ENCODE measurements at places on chromosomes 11 and 22.

- DNase-seq, result no peak
Observed at GRCh38 chr11:63560506-63561180, 2.5 kb downstream of the PLAAT2 start.

GRCh38 chr11:61278001-61278470 lies 17.1 kb downstream of the VWCE start:
- no peak for DNase-seq

DNA sequence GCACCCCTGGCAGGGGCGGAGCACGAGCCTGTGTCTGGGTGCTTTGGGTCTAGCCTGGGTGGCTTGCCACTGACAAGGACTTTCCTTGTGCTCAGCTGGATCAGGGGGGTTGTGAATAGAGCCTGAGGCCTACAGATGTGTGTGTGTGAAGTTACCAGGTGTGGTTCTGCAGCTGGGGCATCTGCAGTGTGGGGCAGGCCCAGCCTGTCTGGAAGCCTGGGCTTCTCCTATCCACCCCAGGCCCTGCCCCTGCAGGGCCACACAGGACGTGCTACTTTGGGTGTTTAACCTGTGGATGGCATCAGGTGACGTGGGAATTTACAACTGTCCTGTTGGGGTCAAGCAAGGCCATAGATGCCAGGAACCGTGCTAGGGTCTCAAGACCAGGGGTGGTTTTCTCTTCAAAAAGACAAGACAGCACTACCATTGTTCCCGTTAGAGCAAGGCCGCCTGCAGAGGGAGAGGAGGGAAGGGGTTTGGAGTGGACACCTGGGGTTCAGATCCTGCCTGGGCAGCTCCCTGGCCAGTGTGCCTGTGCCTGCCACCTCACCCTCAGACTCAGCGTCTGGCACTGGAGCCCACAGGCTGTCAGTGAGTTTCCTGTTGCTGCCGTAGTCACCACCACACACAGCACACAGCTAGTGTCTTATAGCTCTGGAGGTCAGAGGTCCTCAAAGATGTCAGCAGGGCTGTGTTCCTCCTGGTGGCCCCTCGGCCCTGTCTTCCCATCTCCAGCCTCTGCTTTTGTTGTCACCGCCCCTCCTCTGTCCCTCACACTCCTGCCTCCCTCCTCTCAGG lies 31.6 kb downstream of the CTTN start:
- no peak for DNase-seq

DNA sequence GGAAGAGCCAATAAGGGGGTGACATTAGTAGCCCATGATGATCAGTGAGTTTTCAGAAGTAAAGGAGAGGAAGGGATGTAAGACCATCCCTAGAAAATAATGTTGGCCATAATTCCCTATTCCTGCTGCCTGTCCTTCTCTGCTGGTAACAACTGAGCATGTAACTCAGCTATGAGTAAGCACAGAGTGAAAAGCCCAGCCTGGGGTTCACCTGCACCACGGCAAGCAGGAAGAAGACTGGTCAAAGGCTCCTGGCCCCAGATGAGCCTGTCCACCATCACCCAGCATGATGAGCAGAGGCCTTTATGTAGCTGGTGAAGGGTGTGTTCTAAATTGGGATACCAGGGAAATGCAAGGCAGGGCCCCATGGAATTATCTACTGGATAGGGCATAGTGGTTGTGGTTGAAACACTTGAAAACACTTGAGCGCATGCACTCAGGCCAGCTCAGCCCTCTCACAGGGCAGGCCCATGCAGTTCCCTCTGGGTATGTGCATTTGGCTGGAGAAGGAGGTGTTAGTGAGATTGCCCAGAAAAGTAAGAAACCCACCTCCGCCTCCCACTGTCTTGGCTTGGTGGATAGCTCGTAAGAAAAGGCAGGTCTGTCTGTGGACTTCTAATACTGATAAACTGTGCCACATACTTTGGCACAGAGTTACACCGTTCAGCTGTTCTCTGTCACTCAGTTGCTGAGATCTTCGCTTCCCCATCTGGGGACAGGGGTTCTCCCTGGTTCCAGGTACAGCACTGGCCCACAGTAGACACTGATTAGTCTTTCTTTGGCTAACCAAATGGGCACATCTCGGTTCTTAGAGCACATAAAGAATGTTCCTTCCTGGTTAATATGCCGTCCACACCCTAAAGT lies 86.8 kb downstream of the AMOTL1 start:
- no peak for DNase-seq

GRCh38 chr11:5931061-5931460 lies 11.0 kb upstream of the OR56A3 start:
- DNase-seq, result no peak

DNA sequence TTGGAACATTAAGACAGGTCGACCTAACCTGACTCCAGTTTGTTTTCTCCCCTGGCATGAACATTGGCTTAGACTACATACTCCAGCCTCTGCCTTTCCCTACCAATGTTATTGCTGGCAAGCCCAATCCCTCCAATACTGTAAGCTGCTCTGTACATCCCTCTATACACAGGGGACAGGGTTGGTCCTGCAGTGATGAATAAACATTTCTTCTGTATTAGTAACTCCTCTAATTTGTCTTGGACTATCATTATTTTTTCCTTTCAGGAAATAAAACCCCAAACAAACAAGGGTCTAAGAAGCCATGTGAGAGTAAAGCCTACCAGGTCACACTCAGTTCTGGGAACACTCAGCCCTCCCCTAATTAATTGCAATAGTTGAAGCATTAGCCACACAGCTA lies 35.1 kb upstream of the FJX1 start:
- no peak for DNase-seq

- no peak for DNase-seq
Observed at GRCh38 chr22:21690401-21690801, 24.6 kb downstream of the PPIL2 start.

GRCh38 chr11:2530855-2531200 lies 86.0 kb downstream of the KCNQ1 start:
- no peak for DNase-seq

DNA sequence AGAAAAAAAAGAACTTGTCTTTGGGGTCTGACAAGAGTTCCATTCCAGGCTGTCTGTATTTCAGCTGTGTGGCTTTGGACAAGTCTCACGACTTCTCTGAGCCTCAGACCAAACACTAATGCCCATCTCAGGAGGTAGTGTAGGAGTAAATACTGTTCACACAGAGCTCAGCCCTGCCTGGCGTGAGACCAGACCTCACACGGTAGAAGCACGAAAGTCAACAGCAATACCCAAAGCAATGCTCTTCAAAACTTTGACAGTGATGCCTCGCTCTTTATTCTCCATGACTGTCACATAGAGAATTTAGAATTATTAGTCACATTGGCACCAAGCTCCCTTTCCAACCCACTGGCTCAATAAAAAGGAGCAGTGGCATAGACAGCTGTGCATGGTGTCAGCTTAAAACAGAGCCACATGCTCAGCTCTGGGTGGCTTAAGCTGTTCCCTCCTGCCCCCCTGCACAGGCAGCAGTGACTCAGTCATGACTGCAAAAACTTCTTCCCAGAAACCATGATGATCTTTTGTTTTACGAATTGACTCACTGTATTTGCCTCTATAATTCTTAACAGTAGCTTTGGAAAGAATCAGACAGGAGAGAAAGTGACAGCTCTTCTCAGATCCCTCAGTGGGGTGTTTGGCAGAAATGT lies 74.0 kb upstream of the PHF21B start:
- peak; percentile 76 for DNase-seq

GRCh38 chr22:44093791-44094190 lies 69.7 kb downstream of the PARVB start:
- no peak for DNase-seq

GRCh38 chr22:28241656-28242290 lies 322.7 kb upstream of the PITPNB start:
- no peak for DNase-seq

DNA sequence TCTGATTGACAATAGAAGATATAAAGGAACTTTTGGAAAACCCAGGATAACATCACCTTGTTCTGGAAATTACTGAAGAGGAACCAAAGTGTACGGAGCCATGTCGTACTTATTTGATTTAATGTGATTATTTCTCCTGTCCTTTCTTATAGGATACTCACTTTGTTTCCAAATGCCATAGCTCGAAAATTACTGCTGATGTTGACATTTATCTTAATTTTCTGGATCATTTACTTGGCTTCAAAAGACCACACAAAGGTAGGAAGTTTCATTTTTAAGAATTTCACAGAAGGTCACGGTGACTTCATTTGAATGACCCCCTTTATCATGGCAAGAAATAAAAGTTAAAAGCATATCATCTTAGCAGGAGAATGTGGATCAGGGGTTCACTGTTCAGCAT lies 1.2 kb downstream of the NXPE2 start:
- no peak for DNase-seq

GRCh38 chr22:49197986-49198704 lies 629.5 kb downstream of the BRD1 start:
- DNase-seq, result no peak

DNA sequence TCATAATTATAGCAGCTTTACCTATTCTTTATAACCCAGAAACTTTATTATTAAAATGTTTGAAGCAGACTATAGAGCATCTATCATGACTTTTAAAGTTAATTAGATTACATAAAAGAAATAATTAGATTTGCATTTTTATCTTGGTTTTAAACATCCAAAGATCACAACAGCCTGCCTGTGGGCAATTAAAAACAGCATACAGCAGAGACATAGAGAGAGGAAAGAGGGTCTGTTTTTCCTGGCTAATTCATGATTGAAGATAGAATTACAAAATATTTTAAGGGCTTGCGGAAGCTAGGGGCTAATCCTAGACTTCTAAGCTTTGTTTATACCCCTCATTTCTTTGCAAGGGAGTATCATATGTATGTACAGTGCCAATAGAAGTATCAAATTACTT lies 178.1 kb downstream of the SOX6 start:
- DNase-seq, result peak; percentile 42

DNA sequence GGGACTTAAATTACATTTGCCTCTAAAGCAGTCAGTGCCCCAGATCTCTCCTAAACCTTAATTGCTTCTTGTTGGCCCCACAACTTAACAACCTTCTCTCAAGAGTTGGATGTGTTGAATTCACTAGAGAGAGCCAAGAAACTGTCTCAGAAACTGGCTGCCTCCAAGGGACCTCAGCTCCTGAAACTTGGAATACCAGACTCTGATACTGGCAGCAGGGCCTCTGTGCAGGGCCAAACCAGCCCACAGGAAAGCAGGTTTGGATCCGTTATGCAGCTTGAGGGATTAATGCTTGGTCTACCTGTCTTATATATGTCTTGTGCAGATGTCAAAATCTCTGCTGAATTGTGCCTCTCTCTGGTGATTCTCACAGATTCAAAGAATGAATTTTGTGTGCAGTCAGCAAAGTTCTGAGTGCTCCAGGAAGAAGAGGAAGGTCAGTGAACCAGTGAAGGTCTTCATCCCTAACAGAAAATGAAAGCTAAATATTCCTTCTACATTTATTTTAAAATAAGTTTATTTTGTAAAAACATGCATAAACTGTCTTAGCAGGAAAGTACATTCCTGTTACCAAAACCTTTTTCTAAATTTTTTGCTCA lies 70.8 kb downstream of the LIF start:
- no peak for DNase-seq

DNA sequence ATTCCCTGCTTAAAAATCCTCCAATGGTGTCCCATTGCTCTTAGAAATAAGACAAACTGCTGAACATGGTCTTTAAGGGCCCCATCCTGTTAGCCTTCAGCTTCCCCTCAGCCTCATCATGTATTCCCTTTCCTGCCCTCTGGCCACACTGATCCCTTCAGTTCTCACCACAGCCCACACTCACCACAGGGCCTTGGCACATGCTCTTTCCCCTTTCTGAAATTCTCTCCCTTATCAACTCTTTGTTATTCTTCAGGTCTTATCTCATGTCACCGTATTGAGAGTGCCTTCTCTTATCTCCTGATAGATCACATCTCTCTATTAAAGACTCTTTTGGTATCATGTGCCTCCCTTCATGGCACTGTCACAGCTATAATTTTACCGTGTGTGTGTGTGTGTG lies 167.8 kb upstream of the MPPED2 start:
- no peak for DNase-seq

- DNase-seq, result no peak
Observed at GRCh38 chr22:19434401-19434800, 2.1 kb downstream of the MRPL40 start.
